Activated CD4-positive, alpha-beta T cell treated with anti-CD3 and anti-CD28 coated beads, Interleukin-2, amount 10 ng/mL, durations not matched to agents 7 days and 5 days (primary cell): ENCODE measurements at places on chromosomes 5 and 9. TPM values are rescaled to one million over a fixed set of nuclear protein-coding genes. Genes with fewer than 3 reads are reported as not detected.

ADCY2 gene
- not detected for total RNA-seq

SVEP1 gene
- not detected for total RNA-seq

LCN15 gene
- total RNA-seq, result not detected

AHRR gene
- total RNA-seq, result 28.3 TPM
